ENCODE measurements at places on chromosomes 6 and 20.
A peak's percentile ranks its signal among the peaks of the same experiment; 100 is the strongest.

DNA sequence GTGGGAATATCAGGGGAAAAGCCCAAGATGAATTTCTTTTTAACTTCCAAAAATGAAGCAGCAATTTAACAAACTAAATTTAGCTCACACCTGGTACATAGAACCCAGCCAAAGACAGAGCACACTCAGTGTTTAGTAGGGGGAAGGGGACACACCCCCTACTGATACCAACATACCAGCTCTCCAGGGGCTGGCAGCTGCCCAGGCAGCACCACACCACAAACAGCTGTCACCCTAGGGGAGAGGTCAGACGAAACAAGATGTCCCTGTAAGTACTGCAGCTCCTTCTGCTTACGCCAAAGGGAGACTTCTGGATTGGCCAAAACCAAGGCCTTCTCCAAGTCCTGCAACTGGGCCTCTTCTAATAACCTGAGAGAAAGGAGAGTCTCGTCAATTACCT is 26.0 kb downstream of the MDN1 start:
- DNase-seq, result peak; percentile 46

- DNase-seq, result no peak
Measured at GRCh38 chr6:166957087-166957804, 896 bp upstream of the RNASET2 start.

GRCh38 chr6:117351521-117351920 is 74.2 kb downstream of the ROS1 start:
- DNase-seq, result no peak

DNA sequence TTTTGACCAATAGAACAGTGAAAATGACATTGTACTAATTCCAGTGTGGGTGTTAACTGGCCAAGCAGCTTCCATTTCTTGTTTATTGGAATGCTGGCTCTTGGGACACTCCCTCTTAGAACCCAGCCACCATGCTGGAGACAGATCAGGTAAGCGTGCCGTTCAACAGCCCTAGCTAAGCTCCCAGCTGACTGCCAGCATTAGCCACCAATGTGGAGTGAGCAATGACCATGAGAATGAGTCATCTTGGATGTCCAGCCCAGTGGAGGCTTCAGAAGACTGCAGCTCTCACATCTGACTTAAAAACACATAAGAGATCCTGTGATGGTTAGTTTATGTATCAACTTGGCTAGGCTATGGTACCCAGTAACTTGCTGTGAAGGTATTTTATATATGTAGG is 3.0 kb upstream of the LINC00237 start:
- DNase-seq, result no peak

DNA sequence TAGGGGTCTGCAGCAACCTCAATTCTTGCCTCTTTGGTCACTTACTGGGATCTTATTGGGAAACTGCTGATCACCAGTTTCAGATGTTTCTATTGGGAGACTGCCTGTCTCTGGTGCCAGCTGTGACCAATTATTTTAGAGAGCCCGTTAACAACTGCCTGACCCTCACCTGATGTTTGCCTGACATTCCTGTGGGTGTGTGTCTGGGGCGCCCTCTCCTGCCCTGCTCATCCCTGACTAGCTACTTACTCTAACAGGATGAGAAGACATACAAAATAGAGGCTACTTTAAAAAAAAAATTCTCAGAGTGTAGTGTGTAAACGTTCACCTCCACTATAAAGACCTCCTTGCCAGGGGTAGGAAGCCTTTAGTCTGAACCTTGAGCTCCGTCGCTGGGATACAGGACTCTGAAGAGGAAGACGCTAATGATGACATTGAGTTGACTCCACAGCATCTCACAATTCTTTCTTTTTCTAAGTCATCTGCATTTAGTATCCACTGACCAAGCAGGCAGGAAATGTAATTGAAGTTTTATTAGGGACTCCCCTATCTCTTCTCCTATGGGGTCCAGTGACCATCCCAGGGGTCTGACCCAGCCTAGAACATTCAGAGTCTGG is 54.6 kb upstream of the DDR1 start:
- no peak for DNase-seq

DNA sequence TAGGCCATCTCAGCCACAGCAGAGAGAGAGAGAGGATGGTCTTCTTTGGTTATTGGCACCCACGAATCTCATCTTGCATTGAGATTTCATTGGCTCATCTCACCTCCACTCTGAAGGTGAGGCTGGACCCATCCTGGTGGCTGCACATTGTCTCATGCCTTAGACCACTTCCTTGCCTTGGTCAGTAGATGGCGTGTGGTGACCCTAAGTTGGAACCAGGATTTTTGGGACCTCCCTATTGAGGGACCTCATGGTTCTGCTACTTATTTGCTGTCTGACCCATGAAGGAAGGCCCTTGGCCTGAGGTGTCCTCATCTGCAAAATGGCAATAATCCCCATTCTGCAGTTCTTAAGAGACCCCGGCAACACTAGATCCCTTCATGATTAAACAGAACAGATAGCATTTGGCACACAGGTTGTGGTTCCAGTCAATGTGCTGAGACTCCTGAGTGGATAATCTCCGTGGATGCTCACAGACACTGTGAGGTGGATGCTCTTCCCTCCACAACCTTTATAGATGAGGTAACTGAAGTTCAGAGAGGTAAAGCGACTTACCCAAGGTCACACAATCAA is 21.5 kb upstream of the AAR2 start:
- peak; percentile 25 for DNase-seq

- DNase-seq, result no peak
Measured at GRCh38 chr6:131206463-131207251, 71.4 kb downstream of the AKAP7 start.

GRCh38 chr6:105200133-105200730 is 20.4 kb upstream of the POPDC3 start:
- no peak for DNase-seq
